Midbrain (tissue), 1 donor: ENCODE measurements at places on chromosomes 16 and 17.
A peak's percentile ranks its signal among the peaks of the same experiment; 100 is the strongest.

- no peak for DNase-seq
Observed at GRCh38 chr17:76071531-76072147, 678 bp downstream of the SRP68 start.

GRCh38 chr16:27402964-27403600, 1.1 kb downstream of the IL21R start:
- no peak for DNase-seq

- no peak for DNase-seq
Observed at GRCh38 chr17:17890773-17891759, 54.3 kb upstream of the SREBF1 start.

- DNase-seq: no peak
Observed at GRCh38 chr16:88911136-88911945, 44.9 kb upstream of the PABPN1L start.

GRCh38 chr16:82833378-82833993, 206.7 kb downstream of the CDH13 start:
- DNase-seq: no peak

DNA sequence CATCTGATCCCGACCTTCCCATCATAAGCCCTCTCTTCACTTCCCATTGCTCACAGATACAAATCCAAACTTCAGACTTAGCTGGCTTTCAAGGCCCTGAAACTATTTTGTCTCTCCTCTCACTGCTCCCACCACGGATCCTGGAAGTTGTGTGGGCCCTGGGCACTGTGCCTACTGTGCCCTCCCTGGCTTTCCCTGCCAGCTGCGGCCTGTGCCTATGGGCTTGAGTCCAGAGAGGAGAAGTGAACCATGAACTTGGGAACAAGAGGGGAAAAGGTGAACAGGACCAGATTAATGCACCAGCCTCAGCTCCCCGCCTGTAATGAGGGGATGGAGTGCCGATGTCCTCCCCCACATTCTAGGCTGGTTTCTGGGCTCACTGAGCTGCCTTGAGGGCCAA, 18.9 kb upstream of the KCNJ12 start:
- DNase-seq: no peak

DNA sequence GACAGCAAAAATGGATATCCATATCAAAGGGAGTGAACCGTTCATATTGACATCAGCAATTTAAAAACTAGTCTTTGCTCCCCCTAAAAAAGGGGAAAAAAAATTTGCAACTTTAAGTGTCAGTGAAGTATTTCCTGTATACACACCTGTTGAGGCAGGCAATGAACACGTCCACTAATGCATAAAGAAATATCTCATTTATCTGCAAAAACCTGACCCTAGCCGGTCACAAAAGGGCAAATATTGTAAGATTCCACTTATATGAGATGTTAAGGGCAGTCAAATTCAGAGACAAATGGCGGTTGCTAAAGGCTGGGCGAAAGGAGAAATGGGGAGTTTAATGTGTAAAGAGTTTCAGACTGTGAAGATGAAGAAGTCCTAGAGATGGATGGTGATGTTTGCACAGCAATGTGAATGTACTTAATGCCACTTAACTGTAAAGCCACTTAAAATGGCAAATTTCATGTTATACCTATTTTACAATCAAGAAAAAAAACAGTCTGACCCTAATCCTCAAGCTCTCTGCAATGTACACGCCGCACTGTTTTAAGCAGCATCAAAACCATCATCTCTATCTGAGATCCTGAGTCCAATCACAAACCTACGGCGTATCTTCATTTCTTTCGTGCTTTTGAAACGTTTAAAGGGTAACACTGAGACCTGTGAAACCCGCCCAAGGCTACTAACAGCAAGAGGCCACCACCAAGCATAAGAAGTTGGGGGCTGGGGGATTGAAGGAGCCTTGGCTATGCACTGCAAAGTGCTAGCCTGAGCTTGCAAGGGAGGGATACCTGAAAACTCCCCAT, 1.1 kb downstream of the PARN start:
- DNase-seq: no peak

DNA sequence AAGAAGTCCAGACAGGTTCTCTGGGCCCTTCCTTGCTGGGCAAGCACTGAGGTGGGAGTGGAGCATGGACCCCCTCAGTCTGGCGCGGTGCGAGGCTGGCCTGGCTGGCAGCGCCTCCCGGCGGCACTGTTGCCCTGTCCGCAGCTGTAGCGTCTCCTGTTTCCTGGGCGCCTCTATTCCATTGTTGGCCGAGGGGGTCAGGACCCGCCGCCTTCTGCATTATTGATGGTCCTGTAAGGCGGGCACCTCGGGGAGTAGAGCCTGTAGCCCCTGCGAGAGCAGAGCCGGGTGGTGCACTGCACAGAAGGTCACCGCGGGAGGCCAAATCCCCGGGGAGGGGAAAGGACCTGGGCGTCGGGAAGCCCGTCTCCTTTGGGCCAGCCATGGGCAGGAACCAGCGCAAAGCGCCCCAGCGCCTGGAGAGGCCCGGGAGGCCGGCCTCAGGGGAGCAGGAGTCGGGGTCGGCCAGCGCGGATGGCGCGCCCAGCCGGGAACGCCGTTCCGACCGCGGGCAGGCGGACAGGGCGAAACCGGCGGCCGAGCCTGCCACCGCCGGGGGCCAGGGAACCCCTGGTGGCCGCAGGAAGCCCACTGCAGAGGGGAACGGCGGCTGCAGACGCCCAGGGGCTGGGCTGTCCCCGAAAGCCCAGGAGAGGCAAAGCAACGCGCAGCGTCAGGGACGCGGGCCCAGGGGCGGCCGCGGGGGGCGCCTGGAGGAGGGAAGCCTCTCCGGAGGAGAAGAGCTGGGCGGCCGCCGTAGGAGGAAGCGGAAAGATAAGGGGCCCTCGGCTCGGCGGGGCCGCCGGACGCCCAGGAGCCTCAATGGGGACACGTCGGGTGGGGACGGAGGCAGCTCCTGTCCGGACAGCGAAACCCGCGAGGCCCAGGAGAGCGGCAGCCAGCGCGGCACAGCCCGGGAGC, at the start of gene MYO15B:
TSS of gene MYO15B (plus strand) at position 126 of the 921 bp plus-strand sequence. CDS start at position 384, 258 bp downstream.
- peak; percentile 7 for DNase-seq

DNA sequence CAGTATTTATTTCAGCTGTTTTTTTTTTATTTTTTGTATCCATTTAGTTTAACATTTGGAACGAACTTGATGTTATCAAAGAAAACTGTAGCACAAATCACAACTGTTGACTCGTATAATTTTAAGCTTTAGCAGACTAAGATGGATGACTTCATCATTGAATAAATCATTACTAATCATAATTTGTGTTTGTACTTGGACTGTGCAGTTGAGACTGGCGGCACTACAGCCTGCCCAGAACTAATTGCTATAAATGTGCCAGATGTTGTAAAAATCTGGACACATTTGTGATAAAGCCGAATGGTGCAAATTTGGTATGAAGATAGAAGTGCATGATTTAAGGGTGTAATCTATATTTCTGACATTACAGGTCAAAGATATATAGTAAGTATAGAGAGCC, 897.7 kb upstream of the CDH8 start:
- DNase-seq: no peak

- no peak for DNase-seq
Observed at GRCh38 chr17:68061512-68062313, 26.2 kb downstream of the KPNA2 start.

DNA sequence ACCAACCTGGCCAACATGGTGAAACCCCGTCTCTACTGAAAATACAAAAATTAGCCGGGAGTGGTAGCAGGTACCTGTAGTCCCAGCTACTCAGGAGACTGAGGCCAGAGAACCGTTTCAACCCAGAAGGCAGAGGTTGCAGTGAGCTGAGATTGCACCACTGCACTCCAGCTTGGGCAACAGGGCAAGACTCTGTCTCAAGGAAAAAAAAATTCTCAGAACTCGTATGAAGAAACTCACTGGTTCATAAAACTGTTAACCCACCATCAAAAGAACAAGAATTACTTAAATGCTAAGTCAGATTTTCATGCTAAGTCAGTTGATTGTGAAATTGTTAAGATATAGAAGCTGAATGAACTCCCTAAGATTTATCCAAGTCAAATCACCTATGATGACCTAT, 31.3 kb downstream of the SLC39A11 start:
- DNase-seq: no peak

DNA sequence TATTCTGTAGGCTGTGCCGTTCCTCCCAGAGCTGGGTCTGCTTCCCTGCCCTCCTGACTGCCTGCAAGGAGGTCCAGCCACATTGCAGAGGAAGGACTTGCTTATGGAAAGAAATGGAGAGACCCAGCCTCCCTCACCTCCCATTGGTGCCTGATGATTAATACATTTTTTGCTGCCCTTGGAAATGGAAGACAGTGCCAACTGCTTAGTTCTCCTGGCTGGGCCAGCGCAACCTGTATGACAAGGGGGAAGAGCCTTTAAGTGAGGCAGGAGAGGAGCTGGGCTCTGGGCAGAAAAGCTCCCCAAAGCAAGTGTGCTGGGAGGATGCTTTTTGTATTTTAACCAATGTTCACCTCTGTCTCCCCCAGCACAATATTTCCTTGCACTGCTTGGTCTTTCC, 238.5 kb downstream of the SOX9 start:
- no peak for DNase-seq

GRCh38 chr17:40551091-40551878, 14.0 kb downstream of the CCR7 start:
- DNase-seq: no peak

GRCh38 chr16:88467541-88467944, 14.5 kb downstream of the ZFPM1 start:
- no peak for DNase-seq

DNA sequence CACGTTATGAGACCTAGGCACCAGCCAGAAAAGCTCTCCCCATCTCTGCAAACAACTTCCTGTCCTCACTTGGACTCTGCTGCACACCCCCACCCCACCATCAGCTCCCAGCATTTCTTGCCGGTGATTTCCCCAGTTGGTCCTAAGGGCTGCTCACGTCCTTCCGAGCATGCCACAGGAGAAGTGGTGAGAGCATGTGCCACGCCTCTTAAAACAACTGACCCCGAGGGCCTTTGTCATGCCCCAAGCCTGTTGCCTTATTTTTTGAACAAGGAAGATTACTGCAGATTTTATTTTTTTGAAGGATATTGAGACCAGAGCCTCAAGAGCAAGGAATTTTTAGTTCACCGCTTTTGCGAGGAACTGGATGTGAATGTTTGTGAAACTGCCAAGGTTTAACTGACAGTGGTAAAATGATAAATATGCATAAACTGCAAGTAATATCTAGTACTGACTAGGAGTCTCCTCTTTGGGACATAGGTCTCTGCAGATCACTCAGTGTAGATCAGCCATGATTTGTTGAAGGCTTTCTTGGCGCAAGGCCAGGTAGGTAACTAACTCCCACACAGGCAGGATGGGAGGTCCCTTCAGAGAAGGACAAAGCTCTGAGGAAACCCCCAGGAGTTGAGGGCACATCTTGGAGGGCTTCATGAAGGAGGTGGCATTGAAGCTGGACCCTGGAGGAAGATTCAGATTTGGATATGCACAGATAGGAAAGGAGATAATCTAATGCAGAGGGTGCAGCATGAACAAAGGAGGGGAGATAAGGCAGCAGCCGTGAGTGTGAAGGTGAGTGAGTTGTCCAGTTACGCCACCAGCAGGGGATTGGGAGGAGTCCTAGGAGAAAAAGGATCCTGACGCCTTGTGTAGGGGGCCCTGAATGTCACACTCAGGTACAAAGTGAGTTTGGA, 44.7 kb downstream of the TMEM132E start:
- no peak for DNase-seq

- DNase-seq: no peak
Observed at GRCh38 chr17:45226576-45226975, 4.9 kb downstream of the FMNL1 start.

GRCh38 chr17:42563543-42563942, 1.6 kb downstream of the COASY start:
- DNase-seq: no peak

- no peak for DNase-seq
Observed at GRCh38 chr16:73864868-73865267, 431.7 kb upstream of the PSMD7 start.

DNA sequence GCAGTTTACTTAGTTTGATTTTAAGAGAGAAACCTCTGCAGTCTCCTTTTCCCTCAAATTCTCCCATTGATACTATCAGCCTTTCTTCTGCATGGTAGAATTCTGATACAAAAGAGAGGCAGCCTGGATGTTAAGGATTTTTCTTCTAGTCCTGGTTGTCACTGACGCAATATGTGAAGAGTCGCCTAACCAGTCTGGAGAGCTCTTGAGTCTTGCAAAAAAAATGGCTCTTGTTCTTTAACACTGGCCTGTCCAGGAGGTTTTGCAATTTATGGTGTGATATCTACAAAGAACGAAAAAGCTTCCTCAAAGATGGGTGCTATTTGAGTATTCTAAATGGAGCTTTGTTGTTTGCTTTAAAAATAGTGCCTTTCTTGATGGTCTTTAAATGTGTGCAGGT, 28.9 kb downstream of the COX10 start:
- DNase-seq: no peak
